NCI-H1436 treated with DMSO at 0.1 percent for 48 hours (cell line): ENCODE measurements at places on chromosomes 4 and X.
A peak's percentile ranks its signal among the peaks of the same experiment; 100 is the strongest.

GRCh38 chr4:129514852-129515251 lies 418.9 kb downstream of the C4orf33 start:
- no peak for DNase-seq

DNA sequence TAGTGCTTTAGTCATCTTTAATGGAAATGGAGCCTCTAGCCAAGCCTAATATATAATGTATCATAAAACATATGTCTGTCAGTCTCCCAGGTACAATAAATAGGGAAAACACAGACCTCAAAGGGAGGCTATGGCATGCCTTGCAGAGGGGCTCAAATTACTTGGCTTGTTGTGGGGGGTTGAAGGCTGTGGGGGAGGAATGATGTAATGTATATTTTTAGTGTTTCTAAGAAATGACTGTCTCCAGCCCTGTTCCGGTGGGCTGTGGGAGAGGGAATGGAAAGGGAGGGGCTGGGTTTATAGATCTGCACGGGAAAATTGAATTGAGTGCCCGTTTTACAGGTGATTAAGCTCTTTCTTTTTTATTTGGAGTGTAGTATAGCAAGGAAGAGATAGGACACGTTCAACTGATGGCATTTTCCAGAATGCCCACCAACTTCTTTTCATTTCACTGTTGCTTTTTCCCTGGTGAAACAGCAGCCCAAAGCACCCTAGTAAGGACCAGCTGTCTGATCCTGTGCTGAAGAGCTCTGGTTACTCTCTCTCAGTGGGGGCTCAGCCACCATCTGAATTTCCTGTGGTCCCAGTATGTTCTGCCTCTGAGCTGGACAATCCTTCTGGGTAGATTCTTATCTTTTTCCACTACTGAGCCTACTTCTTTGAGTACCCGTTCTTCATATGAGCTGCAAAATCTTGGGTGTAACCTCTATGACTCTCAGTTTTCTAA lies 220.7 kb upstream of the CASK start:
- no peak for DNase-seq

GRCh38 chrX:137587151-137587550 lies 21.2 kb downstream of the ZIC3 start:
- no peak for DNase-seq

GRCh38 chr4:147160908-147161513 lies 215.3 kb upstream of the TTC29 start:
- DNase-seq: no peak

- no peak for DNase-seq
These were observed 60.0 kb upstream of the TEX13D start for GRCh38 chrX:124272370-124272982.

DNA sequence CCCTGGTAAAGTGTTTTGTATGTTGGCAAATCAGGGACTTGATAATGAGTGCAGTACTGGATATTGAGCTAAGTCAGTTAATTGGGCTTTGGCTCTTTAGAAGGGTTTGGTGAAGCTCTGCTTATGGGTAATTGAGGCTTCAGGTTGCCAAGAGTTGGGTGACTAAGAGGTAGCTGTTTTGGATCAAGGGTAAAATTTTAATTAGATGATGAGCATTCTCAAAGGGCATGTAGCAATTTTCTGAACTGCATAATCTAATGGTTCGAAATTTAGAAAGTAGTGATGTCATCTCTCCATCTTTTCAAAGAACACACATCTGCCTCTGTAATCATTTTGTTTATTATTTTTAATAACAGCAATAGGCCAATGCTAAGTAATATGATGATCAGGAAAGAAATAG lies 5.5 kb upstream of the TRIM2 start:
- peak; percentile 51 for DNase-seq

DNA sequence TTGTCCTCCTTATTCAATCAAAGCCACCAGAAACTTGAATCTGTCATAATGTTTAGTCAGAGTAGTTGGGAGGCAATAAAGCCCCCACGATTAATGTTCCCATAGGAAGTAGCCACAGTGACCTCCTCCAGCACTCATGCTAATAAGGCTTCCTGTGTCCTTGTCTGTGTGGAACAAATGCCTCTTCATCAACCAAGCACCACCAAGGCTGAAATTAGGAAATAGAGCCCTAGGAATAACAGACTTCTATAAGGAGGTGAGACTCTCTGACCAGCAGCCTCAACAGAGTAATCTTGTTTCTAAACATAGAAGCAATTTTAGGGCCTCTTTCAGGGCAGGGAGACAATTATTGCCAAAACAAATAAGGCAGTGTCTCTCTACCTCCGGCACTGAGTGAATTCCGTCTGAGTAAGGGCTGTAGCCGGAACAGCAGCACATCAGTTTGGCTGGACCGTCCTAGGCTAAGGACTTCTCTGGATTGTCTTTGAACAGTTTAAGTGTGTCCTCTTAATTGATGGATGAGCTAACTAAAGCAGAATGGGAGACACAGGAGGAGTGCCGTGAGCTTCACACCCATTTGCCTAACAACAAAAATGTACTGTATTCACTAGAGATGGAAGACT lies 329.2 kb upstream of the HAND2 start:
- DNase-seq: no peak

GRCh38 chr4:140706276-140706625 lies 49.9 kb downstream of the TBC1D9 start:
- no peak for DNase-seq

DNA sequence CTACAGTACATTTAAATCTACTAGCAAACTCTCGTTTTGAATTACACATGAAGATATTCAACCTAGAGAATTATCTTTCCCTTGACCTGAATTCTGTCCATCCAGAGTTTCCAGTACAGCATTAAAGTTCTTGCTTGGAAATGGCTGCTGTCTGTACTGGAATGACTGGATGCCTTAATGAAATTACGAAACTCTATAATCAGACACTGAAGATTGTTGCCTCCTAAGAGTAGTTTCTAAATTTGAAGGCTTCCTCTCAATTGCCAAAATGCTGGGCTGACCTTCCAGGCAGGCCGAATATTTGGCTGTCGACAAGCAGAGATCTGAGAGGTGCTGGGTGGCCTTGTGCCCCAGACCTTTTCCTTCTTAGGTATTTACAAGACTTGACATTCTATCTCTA lies 215.1 kb upstream of the GPC4 start:
- DNase-seq: no peak

DNA sequence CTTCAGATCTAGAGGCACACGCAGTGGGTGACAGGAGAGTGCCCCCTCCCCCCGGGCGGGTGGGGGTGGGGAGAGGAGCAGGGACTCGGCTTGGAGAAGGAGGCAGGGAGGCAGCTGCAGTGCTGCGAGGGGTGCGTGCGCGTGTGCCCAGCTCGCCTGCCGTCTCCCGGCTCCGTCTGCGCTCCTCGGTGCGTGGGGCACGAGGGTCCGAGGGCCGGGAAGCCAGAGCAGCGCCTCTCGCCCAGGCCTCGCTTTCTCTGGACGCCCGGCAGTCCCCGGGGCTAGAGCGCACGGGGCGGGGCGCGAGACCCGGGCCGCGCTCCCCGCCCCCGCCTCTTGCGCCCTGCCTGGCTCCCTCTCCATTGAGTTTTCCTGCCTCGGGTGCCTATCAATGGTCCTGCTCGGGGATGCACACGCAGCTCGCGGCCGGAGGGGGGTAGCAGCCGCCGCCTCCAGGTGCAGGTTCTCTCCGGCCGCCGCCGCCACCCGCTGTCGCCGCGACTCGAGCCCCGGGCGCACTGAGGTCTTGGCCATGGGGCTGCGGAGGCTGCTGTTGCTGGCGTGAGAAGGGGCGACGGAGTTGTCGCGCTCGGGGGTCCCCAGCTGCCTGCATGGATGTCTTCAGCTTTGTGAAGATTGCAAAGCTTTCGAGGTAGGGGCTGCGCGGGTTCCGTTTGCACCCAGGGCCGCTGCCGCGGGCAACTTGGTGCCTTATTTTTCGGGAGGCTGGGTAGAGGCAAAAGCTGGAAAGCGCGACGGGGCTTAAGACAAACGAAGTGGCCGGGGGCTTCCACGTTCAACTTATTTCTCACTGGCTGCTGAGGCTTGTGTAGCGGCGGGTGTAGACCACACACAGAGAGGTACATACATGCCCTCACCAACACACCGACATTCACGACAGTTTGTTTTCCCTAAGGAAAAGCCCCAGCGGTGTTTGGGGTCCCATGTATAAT lies at the start of gene FRMPD4:
Gene FRMPD4 (plus strand): TSS at position 113 of the 953 bp plus-strand sequence. CDS start 499 bp downstream, at position 612.
- DNase-seq: no peak

GRCh38 chrX:24426340-24426913 lies 38.7 kb upstream of the PDK3 start:
- DNase-seq: no peak

GRCh38 chrX:54045563-54046228 lies 1.4 kb upstream of the PHF8 start:
- peak; percentile 38 for DNase-seq

DNA sequence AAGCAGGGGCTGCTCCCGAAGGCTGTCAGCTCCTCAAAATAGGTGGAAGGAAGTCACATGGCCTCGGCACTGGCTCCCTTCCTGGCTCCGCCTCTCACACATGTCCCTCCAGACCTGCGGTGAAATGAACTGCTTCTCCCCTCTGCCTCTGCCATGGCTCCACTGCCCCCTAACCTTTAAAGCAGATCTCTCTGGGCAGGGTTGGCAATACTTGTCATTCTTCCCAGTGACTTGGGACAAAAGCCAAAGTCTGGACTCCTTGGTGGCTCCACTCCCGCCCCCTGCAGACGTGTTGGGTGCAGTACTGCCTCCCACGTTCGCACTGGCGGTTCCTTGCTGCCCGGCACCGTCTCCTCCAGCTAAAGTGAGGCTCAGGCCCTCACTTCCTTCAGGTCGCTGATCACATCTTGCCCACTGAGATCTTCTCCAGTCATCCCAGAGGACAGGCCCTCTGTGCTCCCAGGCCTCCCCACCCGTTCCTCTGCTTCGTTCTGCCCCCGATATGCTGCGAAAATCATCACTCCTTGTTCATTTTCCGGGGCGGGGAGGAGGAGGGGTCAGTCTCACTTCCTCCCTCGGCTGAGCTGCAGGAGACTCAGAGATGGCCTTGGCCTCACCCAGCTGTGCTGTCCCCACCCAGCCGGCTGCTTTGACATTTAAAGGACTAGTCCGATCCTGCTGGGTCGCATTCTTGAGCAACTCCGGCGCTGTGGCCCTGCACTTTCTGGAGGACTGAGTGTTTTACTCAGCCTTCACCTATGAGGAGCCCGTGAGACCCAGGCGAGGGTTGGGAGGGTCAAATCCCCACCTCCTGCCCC lies 97.4 kb downstream of the PHKA2 start:
- no peak for DNase-seq

DNA sequence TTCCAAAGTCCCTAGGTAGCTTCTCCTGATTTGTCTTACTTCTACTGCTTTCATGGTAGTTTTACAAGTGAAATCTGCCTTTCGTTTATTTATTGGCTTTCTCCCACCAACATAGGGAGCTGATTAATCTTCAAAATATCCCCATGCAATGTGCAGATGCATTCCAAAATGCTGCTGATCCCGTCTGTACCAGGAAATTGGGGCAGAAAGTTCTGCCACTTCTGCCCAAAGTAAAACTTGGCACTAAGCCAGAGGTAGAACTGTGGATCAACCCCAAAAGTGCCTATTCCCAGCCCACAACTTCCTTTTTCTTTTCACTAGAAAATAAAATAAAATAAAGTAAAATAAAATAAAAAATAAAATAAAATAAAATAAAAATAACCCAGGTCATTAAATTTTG lies 47.3 kb upstream of the PPARGC1A start:
- no peak for DNase-seq

DNA sequence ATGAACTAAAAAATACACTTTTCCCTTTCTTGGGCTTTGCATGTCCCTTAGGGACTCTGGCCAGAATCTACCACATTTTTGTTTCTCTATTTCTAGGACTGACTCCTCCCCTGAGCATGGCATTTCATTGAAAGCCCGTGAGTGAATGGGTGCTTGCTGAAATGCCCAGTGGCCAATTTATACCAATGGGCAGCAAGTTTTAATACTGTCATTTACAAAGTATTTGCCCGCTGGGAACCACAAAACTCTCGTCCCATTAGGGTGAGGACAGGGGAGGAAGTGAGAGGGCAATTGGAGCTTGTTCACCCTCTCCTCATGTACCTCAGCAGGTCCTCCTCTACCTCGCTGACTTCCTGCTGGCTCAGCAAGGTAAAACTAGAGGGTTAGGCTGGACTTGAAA lies 1.1 kb downstream of the SRPX2 start:
- no peak for DNase-seq

- DNase-seq: no peak
These were observed 944 bp downstream of the KLF8 start for GRCh38 chrX:56233100-56233499.

DNA sequence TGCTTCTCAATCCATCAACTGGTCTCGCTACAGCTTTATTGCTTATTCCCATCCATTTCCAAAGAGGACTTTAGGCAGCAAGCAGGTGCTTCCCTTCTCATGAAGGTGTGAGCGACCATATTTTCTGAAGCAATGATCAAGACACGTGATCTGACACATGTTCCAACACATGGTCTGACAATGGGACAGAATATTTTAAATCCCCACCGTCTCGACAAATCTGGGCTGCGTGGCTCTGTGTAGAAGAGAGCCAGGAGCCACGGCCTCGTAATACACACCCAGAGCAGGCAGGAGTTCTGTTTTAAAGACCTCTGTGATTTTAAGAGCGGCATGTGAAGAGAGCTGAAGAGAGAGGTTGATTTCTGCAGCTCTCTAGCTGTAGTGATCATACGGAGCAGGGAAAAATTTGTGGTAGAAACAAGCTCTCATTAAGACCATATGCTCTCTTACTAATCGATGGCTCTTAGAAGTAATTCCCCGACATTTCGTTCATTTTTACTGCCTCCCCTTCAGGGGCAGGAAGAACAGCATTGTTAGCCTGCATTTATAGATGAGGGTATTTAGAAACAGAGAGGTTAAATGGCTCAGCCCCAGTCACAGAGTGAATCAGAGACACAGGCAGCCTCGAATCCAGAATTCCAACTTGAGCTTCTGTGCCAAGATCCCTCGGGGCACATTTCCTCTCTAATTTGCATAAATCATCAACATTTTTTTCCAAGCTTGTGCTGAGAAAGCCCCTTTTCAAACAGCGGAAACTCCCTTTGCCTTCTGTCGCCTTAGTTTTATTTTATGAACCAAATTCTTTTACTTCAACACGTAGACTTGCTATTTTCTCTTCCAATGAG lies 91.0 kb upstream of the BCOR start:
- no peak for DNase-seq

DNA sequence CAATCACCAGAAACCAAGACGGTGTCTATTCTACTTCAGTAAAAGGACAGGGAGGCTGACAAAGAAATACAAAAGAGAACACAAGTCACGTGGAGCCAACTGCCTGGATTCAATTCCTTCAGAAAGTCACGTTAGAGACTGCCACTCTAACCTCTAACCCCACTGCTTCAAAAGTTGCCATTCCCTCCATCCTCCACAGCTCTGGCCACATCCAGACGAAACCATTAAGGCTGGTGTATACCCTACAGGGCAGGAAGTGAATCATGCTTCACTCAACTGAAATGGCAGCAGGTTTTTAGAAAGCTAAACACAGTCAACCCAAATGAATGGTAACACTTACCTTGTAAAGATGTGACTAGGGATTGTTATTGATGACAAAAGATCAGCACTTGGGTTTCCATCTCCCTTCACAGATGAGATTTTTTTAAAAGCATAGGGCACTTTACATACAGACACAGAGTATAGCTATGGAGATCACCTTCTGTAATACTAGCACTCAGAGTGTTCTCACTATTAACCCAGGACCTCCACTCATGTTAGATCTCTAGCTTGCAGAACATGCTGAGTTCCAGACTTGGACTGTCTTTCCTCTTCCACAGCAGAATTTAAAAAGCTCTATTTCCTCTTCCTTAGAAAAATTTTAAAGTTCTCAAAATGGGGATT lies 37.4 kb downstream of the MAML3 start:
- no peak for DNase-seq
